Breast epithelium (tissue), 4 donors: ENCODE measurements at places on chromosomes 1 and 21. TPM values are rescaled to one million over a fixed set of nuclear protein-coding genes. Genes with fewer than 3 reads are reported as not detected.

RNF223 gene
- not detected for total RNA-seq

EDN2 gene
- 3.8 TPM for total RNA-seq

NUP133 gene
- total RNA-seq, result 48.4 TPM

HLCS gene
- 20.3 TPM for total RNA-seq

DNA sequence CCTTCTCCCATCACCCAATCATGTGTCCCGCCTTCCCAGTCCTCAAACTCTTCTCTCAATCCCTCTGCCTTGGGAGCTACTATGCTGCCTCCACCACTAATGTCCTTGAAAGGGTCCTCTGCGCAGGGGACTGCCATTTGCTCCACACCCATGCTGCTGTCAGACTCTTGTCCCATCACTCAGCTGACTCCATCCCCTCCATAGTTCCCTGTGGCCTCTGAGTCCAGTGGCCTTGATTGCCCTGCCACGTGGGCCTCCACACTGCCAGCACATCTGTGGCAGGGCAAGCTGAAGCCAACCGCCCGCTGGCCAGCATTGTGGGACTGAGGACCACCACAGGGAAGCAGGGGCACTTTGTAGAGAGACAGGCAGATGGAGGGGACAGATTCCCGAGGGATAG, 1.3 kb upstream of the TNNT2 start:
- no peak overlapping the region for H3K27ac ChIP-seq
- no peak for DNase-seq
- H3K4me3 ChIP-seq, result no peak overlapping the region
- no peaks in the 10 kb centered on the region for H3K27me3 ChIP-seq
- H3K36me3 ChIP-seq, result no peaks in the 10 kb centered on the region
- no peaks in the 10 kb centered on the region for H3K4me1 ChIP-seq

DNA sequence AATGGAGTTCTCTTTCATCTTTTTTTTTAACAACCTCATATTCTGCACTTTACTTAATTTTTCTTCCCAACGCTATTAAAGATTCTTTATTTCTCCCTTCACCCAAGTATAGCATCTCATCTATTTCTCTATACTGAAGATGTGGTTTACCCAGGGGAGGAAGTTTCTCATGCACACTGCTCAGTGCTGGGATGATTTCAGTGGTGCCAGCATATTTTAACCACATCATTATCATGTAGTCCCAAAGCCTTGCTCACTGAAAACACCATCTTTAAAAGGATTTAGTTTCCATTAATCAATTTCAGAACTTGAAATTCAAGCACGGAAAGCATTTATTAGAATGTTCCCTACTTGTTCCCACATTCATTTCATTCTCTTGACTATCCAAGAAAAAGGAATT, 725.7 kb downstream of the USP25 start:
- H3K4me3 ChIP-seq, result peak overlapping the region; percentile 32
- no peaks in the 10 kb centered on the region for H3K4me1 ChIP-seq
- DNase-seq, result no peak
- H3K27ac ChIP-seq, result peak overlapping the region; percentile 44
- H3K27me3 ChIP-seq, result no peaks in the 10 kb centered on the region

DNA sequence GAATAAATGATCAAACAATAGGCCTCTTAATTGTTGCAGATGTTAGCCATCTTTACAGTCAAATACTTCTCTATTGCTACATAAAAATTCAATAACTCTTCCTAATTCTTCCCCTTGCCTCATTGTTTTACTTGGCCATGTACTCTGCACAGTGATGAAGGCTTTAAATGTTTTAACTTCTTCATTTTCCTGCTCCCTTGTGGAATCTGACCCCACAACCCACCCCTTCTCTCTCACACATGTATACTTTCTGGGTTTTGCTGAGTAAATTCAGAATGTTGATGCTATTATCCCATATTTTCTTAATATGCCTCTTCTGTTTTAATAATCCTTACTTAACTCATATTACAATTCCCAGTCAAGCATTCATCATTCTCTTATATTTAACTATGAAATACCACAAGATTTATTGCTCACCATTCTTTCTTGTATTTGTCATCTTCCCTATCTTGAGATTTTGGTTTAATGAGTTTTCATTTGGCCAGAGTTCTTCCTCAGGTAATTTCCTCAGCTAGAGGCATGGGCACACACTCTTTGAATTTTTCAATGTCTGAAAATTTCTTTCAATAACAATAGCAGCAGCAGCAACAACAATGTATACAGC, 327.8 kb upstream of the USP24 start:
- no peak overlapping the region for H3K4me3 ChIP-seq
- DNase-seq, result no peak
- no peak overlapping the region for H3K27ac ChIP-seq
- no peaks in the 10 kb centered on the region for H3K36me3 ChIP-seq
- no peaks in the 10 kb centered on the region for H3K4me1 ChIP-seq
- H3K27me3 ChIP-seq, result no peaks in the 10 kb centered on the region

DNA sequence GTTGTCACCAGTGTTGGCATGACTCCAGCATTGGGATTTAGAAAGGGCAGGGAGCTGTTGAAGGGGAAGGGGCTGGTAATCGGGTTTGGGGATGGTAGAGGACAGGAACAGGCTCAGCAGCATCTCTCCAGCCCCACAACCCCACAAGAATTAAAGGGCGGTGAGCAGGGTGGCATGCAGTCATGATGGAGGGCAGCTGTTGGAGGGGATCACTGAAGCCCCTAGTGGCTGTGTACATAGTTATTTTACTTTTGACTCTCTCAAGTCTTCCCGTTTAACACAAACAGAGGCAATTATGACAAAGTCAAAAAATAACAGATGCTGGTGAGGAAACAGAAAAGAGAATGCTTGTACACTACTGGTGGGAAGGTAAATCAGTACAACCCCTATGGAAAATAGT, 213.8 kb downstream of the URB2 start:
- H3K36me3 ChIP-seq, result no peaks in the 10 kb centered on the region
- H3K27ac ChIP-seq, result no peak overlapping the region
- no peak overlapping the region for H3K4me3 ChIP-seq
- peaks cover 4% of the 10 kb centered on the region for H3K27me3 ChIP-seq

- no peaks in the 10 kb centered on the region for H3K4me1 ChIP-seq
- H3K27me3 ChIP-seq, result peaks cover 50% of the 10 kb centered on the region
- DNase-seq, result no peak
- no peak overlapping the region for H3K27ac ChIP-seq
- no peaks in the 10 kb centered on the region for H3K36me3 ChIP-seq
- H3K4me3 ChIP-seq, result no peak overlapping the region
These were observed 20.5 kb downstream of the RNF220 start for GRCh38 chr1:44425341-44426082.

DNA sequence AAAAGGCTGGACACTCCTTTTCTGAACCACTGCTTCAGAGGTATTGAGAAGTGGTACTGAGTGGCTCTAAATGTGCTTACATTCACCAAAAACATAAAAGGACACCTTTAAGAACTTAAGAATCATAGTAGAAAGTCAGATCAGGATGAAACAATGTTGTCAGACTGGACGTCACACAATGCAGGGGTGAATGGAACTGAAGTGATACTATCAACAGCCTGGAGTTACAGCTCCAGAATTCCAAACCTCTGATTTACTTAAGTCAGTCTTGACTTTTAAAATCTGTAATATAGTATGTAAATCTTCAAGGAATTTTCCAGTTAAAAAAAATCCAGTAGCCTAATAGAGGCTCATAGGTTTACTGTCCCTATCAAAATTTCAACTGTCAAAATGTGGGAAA, 19.3 kb downstream of the ELK4 start:
- no peak for DNase-seq
- no peaks in the 10 kb centered on the region for H3K36me3 ChIP-seq
- no peak overlapping the region for H3K27ac ChIP-seq
- H3K4me1 ChIP-seq, result no peaks in the 10 kb centered on the region

- H3K27me3 ChIP-seq, result no peaks in the 10 kb centered on the region
- no peak overlapping the region for H3K27ac ChIP-seq
- H3K4me1 ChIP-seq, result no peaks in the 10 kb centered on the region
- no peak overlapping the region for H3K4me3 ChIP-seq
These were observed 40.6 kb upstream of the MARK1 start for GRCh38 chr1:220487297-220487820.

DNA sequence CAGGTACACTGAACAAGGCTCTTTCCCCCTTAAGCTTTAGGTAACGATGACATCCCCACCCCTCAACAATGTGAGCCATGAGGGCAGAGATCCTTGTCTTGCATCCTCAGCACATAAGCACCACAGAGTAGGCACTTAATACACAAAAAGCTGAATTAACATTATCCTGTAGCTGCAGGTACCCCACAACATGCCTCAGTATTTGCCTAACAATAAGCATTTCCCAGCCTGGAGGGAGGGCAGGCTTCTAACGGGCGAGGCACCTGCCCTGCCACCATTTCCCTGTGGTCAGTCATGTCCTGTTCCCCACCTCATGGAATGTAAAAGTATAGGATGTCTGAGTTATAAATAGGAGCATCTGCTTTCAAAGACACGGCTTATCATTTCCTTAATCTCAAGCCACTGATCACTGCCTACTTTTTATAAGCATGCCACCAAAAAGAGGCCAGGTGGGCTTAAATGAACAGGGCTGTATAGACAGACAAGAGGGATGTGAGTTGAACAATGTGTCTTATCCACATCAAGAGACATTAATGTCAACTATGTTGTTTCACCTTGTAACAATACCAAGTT, 3.4 kb downstream of the CAPZB start:
- H3K36me3 ChIP-seq, result no peaks in the 10 kb centered on the region
- H3K4me3 ChIP-seq, result no peak overlapping the region
- no peak for DNase-seq
- H3K27me3 ChIP-seq, result no peaks in the 10 kb centered on the region

- H3K27me3 ChIP-seq, result no peaks in the 10 kb centered on the region
- no peak overlapping the region for H3K27ac ChIP-seq
- no peak overlapping the region for H3K4me3 ChIP-seq
- H3K36me3 ChIP-seq, result no peaks in the 10 kb centered on the region
These were observed 251.9 kb upstream of the B3GALT2 start for GRCh38 chr1:193438312-193438711.

GRCh38 chr1:81340239-81340638, 460.5 kb upstream of the ADGRL2 start:
- no peak overlapping the region for H3K4me3 ChIP-seq
- H3K27ac ChIP-seq, result no peak overlapping the region
- H3K4me1 ChIP-seq, result no peaks in the 10 kb centered on the region

DNA sequence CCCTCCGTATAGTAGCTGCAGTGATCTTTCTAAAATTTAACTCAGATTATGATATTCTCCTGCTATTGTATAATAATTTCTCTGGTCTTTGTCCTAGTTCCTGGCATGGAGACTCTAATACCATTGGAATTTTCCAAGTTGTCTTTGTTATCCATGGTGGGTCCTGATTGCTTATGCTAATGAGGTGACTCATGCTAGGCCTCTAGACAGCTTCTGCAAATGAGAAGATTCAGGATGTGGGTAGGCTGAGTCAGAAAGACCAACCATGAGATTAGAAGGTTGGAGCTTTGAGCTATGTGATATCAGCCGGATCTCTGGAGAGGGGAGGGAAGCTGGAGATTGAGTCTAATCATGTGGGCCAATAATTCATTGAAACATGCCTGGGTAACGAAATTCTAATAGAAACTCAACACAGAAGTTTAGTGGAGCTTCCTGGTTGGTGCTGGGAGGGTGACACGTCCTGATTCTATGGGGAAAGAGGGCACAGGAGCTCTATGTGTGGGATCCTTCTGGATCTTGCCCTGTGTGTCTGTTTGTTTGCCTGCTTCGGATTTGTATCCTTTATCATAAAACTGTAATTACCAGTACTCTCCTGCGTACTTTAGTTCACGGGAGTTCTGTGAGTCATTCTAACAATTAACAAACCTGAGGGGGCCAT, 73.2 kb upstream of the CNIH3 start:
- no peaks in the 10 kb centered on the region for H3K4me1 ChIP-seq
- H3K4me3 ChIP-seq, result no peak overlapping the region
- DNase-seq, result no peak
- no peaks in the 10 kb centered on the region for H3K36me3 ChIP-seq
- no peaks in the 10 kb centered on the region for H3K27me3 ChIP-seq

DNA sequence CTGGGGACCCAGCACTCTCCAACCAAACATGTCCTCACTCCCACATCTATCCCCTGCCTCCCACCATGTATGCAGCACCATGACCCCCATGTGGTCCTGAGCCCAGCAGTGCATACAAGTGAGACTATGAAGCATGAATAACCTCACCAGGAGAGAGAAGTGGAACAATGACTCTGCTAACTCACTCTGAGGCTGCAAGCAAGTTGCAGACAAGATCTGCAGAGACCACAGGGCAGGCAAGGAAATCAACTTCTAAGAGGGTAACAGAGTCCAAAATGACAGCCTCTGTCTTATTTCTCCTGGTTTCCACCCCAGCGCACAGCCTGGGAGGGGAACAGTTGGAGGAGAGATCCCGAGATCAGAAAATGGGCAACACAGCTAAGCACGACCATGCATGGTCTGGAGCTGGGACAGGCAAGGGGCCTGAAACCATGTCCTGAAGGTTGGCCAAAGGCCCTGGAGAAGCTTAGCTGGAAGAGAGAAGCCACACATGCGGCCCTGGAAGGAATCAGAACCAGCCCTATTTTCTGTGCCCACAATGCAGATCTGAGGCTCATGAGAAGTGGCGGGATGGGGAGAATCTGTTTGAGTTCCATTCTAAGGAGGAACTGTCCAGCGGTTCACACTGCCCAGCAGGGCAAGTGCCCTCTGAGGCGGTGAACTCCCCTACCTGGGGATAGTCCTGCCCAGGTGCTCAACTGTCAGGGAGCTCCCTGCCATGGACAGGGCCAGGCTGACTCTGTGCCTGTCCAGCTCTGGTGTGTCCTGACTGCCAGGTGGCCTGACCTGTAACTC, 12.5 kb upstream of the REN start:
- no peak for DNase-seq
- H3K27me3 ChIP-seq, result no peaks in the 10 kb centered on the region
- H3K36me3 ChIP-seq, result no peaks in the 10 kb centered on the region

DNA sequence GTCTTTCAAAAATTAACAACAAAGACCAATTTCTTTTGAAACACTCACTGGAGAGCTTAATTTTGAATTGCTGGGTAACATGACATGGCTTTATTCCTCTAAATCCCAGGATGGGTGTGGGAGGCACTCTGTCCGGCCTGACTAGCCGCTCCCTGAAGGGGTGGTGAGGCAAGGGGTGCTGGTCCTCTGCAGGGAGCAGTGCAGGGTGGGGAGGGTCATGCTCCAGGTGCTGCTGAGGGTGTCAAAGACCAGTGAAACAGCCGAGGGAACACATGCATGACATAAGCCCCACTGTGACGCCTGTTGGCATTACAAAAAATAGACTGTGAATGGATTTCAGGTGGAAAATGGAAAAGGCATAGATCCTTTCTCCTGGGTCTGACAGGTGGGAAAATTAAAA, 223.7 kb downstream of the VAV3 start:
- no peak for DNase-seq
- H3K27me3 ChIP-seq, result no peaks in the 10 kb centered on the region
- H3K36me3 ChIP-seq, result no peaks in the 10 kb centered on the region
- no peak overlapping the region for H3K27ac ChIP-seq
- no peaks in the 10 kb centered on the region for H3K4me1 ChIP-seq
